Stimulated activated CD4-positive, alpha-beta T cell treated with anti-CD3 and anti-CD28 coated beads, Interleukin-2, amount 100 ng/mL, for 48 hours (primary cell): ENCODE measurements at places on chromosomes 11 and 22.

DNA sequence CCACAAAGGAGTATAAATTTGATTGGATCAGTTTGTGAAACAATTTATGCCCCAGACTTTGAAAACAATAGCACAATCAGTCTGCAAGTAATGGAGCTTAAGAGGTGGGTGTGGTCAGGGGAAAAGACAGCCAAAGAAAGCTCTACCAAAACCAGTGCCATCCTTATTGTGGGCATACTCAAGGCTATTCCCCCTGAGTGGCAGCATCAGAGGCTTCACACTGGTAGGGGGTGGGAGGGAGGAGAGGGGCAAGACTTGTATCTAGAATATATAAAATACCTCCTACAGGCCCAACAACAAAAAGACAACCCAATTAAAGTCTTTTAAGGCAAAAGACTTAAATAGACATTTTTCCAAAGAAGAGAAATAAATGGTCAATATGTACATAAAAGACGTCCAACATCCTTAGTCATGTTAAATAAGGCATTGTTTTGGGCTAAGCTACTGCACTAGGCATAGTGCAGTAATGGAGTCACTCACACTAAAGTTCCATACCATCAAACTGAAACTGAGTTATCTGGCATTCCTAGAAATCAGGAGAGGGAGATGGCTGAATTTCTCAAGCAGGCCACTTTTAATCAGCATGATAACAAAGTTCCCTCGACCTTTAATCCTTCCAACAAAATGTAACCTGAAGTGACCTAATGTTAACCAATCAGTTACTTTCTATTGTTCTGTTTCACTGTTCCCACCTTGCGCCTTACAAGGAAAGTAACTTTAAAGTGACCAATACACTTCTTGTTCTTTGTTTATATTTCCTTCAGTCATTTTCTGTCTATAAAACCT is 24.8 kb downstream of the NARS2 start:
- DNase-seq: no peak

DNA sequence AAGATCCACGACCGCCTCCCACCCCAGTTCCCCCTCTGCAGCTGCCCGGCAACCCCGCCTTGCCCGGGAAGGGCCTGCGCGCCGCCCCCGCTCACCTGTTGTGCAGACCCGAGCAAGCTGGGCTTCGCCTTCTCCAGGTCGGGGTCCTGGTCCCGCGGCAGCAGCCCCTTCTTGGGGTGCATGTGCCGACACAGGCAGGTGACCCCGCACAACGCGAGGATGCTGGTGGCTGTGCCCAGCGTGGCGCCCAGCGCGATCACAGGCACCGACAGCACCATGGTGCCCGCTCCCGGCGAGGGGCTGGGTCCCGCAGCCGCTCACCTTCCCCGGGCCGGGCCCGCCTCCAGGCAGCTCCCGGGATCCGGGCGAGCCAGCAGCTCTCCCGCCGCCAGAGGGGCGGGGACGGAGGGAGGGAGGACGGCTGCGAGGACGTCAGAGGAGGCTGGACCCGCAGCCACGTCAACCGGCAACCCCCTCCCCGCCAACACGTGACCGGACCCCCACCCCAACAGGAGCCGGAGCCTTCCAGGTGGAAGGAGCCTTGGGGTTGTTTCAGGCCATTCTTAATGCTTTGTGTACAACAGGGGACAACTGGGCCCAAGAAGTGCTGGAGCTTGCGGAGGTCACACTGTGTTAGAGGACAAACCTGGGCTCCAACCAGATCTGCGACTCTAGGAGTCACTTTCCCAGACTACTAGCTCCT is at the start of gene SYT13:
TSS of gene SYT13 (minus strand) at position 412 of the 703 bp plus-strand sequence. CDS start at position 278, 134 bp downstream.
- no peak for DNase-seq

DNA sequence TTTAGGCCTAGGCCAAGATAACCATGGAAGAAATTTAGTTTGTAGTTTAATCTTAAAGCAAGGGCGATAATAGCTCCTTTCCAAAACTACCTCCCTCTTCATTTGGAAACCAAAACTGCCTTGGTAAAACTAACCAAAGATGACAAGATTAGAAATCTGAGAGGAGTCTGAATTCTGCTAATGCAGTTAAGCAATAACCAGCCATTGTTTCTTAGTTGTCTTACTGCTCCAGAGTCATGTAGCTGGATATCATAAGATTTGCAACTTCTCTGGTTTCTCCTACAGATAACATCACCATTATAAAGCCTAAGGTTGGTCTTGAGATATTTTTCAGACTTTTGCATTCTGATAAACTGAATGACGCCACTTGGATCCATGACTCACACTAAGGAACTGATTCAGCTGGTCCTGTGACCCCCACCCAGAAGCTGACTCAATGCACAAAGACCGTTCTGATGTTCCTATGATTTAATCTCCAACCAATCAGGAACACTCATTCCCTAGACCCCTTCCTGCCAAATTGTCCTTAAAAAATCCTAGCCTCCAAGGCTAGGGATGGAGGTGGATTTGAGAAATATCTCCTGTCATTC is 200.8 kb downstream of the LUZP2 start:
- no peak for DNase-seq

GRCh38 chr11:15629690-15630321 is 515.1 kb downstream of the INSC start:
- DNase-seq: no peak

DNA sequence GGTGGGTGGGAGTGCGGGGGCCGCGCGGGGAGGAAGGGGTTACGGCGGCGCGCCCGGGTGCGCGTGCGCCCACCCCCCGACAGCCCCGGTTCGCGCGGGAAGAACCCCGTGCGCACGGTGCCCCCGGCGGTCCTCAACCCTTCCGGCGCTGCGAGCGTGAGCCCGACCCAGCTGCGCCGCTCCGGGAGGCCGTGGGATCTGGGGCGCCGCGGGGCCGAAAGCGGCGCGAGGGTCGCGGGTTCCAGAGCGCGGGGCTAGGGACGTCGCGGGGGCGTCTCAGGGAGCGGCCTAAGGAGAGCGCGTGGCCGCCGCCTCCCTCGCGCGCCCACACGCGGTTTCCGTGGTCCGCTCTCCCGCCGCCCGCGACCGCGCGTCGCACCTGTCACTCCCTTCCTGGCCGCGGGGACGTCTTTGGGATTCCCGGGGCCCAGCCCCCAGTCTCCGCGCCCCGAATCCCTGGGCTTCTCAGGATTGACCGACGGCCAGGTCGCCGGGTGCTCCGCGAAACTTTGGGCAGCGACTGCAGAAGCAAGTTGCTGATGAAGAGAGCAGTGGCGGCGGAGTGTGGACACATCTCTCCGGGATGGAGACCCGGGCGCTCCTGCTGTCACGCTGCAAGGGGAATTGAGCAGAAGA is 582 bp downstream of the SREBF2 start:
- peak; percentile 23 for DNase-seq

DNA sequence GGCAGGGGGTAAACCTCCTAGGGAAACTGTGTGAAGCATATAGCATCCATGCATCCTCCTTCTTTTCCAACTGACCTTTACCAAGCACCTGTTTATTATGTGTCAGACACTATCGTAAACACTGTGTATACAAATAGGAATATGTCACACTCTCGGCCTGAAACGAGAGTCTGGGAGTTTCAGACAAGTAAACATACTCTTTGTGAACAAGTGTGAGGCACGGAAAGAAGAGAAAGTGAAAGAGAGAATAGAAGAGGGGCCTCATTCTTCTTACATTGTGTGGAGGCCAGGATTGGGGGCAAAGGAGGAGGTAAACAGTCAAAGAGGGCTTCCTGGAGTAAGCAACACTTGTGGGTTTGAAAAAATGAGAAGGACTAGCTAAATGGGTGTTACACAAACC is 16.4 kb downstream of the CSNK2A3 start:
- no peak for DNase-seq

DNA sequence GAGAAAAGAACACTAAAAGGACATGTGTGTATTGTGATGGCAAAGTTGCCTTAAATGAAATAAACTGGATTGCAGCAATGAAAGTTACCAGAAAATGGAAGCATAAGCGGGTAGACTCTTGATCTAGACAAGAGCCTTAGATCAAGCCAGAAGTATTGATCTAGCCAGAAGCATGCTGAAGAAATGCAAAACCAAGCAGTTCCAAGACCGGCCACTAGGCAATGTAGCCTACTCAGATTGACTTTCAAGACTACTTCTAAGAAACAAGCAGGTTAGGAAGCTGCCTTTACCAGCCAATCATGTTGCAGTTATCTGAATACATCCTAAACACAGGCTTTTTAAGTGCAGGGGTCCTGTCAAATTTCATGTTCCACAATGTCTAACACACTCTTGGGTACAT is 54.6 kb downstream of the KCNA4 start:
- no peak for DNase-seq
